ENCODE measurements at places on chromosomes 7 and 10.
A peak's percentile ranks its signal among the peaks of the same experiment; 100 is the strongest.

- no peak for DNase-seq
Measured at GRCh38 chr7:67794544-67794943, 797.9 kb downstream of the TYW1 start.

- peak; percentile 78 for DNase-seq
Measured at GRCh38 chr10:101779544-101780186, 3.6 kb downstream of the NPM3 start.

DNA sequence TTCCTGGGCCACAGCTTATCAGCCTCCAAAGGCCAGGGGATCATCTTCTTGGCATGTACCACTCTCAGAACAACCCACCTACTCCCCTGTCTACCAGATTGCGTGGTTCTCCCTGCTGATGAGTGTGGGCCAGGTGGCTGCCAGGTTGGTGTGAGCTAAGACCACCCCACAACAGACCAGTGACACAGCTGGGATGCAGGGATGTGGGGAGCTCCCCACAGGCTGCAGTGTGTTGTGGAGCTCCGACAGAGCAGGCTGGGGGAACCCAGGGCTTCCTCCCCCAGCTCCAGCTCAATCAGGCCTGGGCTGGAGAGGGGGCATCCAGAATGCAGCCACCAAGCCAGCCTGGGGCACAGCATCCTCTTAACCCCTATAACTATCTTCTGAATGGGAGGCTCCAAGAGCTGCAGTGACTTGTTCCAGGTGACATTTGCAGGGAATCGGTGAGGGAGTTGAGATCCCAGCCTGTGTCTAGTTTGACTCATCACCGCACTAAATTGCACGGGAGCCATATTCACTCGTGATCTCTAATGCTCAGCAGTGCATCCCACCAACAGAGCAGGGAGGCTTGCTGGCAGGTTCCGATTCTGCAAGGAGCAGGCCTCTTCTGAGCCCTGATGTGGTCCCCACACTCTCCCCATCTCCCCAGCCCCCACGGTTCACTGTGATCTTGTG lies 596 bp upstream of the GDF2 start:
- no peak for DNase-seq

- no peak for DNase-seq
Measured at GRCh38 chr10:126222736-126223511, 165.4 kb downstream of the ADAM12 start.

- no peak for DNase-seq
Measured at GRCh38 chr7:158377800-158378623, 209.6 kb downstream of the PTPRN2 start.

- no peak for DNase-seq
Measured at GRCh38 chr7:128821724-128822123, 8.5 kb upstream of the FLNC start.

DNA sequence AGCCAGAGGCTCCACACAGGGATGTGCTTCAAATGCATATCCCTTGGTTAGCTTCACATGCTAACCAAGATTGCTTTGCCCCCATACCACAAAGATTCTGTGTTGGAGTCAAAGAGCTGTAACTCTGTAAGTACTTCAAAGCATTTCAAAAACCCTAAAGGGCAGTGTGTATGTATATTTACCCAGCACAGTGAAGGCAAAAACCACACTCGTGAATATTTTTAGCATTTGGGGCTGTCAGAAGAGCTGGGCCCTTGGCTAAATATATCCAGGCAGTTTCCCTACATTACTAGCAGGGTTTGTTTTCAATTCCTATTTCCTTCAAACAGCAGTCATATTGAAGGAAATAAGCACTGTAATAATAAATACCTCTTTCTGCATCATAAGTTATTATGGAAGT lies 84.2 kb upstream of the STEAP1B start:
- DNase-seq: no peak

DNA sequence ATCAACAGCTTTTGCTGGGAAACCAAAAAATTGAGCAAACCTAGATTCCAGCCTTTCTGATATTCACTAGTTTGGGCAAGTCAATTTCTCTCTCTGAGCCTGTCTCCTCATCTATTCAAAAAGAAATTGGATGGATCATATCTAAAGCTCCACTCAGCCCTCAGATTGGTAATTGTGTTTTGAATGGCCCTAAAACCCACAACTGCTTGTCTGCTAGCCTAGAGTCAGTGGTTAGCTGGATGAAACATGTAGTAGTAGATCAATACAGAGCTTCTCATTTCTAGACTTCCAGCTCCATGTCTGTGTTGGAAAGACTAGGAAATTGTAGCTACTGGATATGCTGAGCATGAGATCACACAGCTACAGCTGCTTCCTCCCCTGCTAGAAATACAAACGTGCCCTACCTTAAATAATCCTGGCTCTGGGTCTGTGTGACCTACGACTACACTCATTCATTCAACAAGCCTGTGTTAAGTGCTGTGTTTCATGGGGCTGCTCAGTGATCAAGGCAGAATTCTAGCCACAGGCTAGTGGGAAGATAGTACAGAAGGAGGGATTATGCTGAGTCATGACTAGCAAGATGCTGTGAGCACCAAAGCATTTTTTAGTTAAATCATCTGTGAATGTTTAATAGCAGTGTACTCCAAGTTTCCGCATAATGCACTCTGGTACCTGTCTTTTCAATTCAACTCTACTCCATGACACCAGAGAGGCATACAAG lies 15.7 kb downstream of the DNTT start:
- DNase-seq: no peak

DNA sequence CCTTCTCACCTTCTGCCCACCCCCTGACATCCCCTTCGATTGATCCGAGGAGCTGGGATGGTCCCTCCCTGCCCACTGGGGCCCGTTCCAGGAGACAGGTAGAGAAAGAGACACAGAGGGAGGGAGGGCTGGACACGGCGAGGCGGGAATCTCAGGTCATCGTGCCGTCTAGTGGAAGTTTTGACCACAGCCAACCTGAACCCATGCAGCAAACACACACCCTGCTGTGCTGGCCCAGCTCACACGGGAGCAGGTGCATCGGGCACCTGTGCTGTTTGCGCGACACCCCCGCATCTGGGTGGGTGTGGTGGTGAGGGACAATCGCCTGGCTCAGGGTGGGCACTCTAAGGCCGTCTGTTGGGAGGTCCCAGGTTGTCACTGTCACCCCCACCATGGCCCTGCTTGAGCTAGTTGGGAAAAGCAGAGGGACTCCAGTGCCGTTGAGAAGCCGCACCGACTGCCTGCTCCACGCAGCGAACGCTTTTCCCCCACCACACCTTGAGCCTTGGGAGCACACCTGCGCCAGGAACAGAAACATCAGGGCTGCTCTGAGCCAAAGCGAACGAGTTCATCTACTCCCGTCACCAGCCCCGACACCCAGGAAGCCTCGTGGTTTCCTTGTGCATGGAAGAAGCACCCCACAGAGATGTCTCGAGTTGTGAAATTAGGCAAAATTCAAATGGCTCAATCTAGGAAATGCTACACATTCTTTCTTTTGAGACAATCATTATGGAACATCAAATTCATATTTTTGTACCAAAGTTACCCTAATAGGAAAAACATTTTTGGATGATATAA lies 285.8 kb downstream of the DNAJB6 start:
- DNase-seq: no peak

- DNase-seq: no peak
Measured at GRCh38 chr10:6753644-6754043, 173.6 kb upstream of the PRKCQ start.

DNA sequence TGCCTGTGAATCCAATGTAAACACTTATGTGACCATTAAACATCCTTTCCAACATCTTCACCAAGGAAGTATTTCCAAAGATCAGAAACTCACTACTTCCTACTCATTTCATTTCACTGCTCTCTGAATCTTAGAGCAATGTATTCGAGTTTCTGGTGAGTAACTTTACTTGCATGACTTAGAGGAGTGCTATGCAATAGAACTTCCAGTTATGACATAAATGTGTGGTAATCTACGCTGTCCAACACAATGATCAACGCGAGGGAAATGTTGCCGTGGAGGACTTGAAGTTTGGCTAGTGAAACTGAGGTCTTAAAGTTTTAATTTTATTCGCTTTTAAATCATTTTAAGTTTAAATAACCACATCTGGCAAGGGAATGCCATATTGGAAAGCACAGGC lies 1326.3 kb downstream of the XPNPEP1 start:
- no peak for DNase-seq

GRCh38 chr10:123645615-123646014 lies 20.5 kb upstream of the GPR26 start:
- no peak for DNase-seq

DNA sequence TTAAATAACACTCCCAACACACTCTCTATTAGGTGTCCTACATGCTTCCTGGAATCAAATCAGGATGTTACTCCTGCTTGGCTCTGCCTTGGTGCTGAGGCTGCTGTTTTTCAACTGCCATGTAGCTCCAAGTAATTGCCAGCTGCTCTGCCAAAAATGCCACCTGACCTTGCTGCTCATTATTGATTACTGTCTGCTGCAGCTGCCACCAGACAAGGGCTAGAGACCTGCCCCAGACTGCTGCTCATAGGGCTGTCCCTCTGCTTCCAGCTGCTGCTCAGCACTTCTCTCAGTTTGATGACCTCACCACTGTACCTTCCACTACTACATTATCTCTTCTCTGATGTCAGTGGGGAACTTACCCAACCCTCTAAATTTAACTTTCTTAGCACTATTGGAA lies 102.5 kb downstream of the PCLO start:
- DNase-seq: no peak

- no peak for DNase-seq
Measured at GRCh38 chr7:47803846-47804245, 144.4 kb downstream of the PKD1L1 start.

DNA sequence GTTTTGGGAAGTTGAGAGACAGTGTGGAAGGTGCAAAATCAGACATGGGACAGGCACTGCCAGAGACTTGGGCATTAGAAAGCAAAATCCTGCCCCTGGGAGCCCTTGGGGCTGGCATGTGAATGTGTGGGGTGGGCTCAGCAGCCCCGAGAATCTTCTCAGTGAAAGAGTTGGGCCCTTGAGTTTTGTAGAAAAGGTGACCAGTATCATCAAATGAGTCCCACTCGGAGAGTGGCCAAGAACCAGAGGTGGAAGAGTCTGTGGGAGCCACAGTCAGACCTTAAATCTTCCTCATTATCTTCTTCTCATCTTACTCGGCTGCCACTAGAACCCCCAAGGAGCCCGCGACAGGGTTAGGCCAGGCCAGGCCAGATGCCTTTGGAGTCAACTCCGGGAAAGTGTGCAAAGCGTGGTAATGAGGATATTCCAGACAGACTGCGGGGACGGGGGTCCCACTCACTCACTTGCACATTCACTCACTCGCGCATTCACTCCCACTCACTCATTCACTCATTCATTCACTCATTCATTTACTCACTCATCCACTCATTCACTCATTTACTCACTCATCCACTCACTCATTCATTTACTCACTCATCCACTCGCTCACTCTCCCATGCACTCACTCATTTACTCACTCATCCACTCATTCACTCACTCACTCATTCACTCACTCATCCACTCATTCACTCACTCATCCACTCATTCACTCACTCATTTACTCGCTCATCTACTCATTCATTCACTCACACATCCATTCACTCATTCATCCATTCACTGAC lies 74.9 kb downstream of the CARD11 start:
- no peak for DNase-seq

GRCh38 chr7:123748734-123749536 lies at the start of gene WASL:
WASL (minus strand) TSS chr7:123749003; CDS start chr7:123748734, 269 bp downstream.
- peak; percentile 92 for DNase-seq

DNA sequence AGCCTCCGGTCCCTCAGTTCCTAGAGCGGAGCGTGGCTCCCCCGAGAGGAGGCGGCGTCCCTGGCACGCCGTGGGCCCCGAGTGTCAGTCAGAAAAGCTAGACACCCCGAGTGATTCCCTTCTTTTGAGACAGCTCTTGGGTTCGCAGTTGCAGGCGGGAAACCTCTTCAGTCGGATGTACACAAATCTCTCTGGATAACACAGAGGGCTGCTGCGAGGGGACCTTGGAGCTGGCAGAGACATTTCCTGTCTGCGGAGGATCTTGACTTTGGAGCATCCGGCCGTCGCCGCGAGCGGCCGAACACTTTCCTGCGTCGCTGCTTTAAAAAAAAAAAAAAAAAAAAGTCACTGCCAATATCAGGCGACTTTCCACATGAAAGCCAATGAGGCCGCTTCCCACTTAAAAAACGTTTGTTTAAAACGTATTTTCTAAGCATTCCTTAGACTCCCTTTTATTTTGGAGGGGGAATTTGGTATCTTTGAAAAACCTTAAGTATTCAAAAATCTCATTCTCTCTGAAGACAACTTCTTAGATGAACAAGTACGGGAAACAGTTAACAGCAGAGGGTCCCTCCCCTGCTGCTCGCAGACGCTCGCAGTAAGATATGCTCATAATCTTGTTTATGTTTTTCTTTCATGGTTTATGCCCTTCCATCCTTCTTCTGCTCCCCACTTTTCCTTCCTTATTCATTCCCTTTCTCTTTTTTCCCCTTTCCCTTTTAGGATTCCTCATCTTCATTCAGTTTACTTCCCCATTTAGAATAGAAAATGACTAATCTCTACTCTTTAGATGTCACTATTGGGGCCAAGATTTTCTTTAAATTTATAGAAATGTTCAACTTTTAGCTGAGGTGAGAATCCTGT lies 10.0 kb downstream of the HHEX start:
- peak; percentile 27 for DNase-seq

DNA sequence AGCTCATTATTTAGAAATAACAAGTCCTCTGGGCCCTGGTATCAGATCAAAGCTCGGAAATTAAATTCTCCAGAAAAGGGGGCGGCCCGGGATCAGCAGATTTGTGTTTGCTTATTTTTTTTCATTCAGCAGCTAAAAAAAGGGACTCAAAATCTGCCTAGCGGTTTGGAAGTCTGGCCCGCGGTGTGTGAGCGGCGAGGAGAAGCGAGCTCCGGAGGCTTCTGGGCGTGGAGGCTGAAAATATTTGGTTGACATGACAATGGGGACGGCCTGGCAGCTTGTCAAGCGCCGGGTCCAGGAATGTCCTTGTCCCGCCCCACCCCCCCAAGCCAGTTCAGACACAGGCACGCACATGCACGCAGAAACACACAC lies 43.4 kb downstream of the FOXL3 start:
- DNase-seq: no peak

DNA sequence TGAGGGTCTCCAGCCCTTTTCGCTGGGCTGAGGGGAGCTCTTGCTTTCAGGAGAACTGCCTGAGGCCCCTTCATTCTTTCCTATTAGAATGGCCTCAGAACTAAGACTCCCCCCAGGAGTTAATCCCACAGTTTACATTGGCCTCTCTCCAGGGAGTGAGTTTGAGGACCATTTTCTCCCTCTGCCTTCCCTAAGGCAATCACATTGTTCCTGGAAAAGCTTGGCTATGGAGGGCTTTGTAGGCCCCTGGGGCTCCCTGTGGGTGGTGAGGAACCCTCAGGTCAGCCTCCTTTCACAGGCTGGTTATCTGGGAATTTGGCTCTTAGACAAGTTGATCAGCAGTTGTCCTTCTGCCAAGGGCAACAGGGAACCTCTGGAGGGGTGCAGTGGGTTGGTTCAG lies 343.7 kb downstream of the RPS24 start:
- no peak for DNase-seq

- no peak for DNase-seq
Measured at GRCh38 chr10:129914153-129914855, 49.8 kb downstream of the EBF3 start.
